Endothelial cell of umbilical vein (primary cell): ENCODE measurements at places on chromosomes 2 and 18.

- no peak for DNase-seq
Measured at GRCh38 chr2:8248623-8248957, 433.3 kb upstream of the ID2 start.

GRCh38 chr18:73684647-73685046 lies 463.0 kb downstream of the FBXO15 start:
- DNase-seq, result no peak

DNA sequence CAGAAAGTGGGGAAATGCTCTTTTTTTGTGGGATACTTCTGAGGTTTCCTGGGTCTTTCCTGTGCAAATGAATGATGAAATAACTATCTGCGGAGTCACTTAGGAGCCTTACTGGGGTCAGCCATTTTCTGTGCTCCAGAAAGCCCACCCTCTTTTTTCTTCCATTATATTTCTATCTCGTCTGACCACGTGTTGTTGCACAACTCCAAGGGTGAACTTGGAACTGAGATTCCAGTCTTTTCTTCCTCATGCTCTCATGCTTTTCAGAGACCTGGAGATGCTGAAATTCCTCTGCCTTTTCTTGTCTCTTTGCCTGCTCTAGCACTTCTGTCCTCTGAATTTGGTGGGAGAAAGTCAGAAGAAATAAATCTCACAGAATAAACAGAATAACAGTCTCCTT lies 4.8 kb upstream of the SCYGR5 start:
- DNase-seq, result no peak

- DNase-seq, result no peak
Measured at GRCh38 chr18:35441857-35442595, 55.7 kb downstream of the INO80C start.

GRCh38 chr2:208671284-208671683 lies 264.7 kb downstream of the PTH2R start:
- DNase-seq, result no peak

- peak; percentile 7 for DNase-seq
Measured at GRCh38 chr18:64097497-64097896, 51.4 kb downstream of the LINC00305 start.

GRCh38 chr18:14089781-14090180 lies 42.5 kb downstream of the ZNF519 start:
- no peak for DNase-seq

DNA sequence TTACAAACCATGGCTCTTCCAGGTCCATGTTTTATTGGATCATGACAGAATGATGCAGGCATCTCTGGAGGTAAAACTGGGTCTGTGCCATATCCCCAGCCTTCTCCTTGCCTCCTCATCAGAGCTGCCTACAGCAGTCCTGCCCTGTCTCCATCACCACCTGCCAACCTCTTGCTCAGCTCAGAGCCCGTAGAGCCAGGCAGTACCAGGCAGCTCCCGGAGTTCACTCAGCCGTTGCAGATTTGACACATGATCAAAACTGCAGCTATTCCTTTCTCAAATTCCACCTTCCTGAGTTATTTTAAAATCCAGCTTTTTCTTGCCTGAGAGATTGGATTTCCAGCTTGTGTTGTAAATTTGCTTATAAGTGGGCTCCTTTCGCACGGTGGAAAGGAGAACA lies 218.2 kb upstream of the CELF4 start:
- no peak for DNase-seq

DNA sequence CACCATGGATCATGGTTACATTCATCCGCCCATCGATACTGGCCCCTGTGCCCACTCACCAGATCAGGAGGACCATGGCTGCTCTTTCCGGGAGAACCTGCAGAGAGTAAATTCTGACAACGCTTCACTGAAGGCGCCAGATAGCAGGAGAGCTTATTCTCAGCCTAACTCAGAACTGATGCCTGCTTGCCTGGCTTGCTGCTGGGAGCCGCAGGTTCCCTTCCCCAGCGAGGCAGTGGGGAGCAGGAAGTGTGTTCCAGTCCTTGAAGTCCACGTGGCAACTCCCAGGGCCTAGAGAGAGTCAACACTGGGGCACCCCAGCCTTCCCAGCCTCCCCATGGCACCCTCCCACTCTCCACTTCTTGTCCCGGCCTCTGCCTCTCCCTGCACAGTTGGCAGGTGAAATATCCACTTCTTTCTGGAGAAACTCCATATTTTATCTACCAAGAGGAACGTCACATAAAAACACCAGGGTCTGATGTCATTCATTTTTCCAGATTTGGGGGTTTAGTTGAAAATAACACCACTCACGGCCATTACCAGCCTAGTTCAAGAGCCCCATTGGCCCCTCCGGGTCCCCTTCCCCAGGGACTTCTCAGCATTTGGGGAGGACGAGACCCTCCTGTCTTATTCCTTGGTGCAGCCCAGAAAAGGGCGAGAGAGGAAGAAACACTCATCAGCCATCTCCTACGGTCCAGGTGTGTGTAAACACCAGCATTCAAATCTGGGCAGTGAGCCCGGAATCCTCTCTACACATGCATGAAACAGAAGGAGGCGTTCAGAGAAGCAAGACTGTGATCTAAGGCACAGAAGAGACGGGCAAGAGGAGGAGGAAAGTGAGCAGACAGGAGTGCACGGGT lies 3.5 kb upstream of the TUBB6 start:
- DNase-seq, result no peak
